ENCODE measurements at places on chromosomes 2 and 18.

GRCh38 chr2:168200930-168201583 is 46.3 kb downstream of the STK39 start:
- DNase-seq, result no peak

DNA sequence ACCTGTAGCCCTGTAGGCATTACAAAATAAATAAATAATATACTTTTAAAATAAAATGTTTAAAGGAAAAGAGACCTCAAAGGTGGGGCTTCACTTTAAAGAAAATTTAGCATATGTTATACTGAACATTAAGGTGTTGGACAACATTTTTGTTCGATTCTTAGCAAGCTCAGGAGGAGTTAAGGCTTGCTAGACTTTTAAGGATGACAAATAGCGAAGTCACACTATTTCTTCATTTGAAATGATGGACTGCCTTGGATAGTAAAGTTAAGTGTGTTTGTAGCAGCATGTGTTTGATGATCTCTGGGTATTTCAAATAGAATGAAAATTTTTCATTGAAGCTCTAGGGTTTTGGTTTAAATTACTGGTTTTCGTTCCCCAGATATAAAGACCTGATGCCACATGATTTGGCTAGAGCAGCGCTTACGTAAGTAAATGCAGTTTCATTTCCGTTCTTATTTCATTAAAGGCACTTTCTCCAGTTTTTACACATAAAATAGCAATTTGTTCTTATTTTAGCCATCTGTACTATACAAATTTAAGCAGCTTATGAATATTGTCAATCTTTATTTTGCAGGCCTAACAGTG is 24.9 kb downstream of the HADHB start:
- DNase-seq, result no peak

GRCh38 chr18:74446631-74447403 is 10.3 kb downstream of the DIPK1C start:
- no peak for DNase-seq

- DNase-seq, result no peak
These were observed 299.9 kb downstream of the ZEB2 start for GRCh38 chr2:144219979-144220378.

DNA sequence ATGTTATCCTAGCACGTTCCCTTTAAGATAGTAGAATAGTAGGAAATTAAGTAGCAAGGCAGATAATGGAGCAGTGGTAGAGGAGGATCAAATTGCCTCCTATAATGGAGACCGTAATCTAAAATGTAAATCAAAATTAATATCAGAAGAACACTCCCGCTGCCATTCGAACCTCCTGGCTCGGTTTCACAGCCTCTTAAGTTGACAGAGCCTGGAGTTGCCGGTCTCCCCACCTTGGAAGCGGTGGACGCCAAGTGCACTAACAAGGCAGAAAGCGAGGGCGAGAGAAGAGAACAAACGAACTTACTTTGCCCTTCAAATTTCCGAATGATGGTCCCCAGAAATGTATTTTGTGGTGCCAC is 450 bp downstream of the KCNH7 start:
- no peak for DNase-seq
